ENCODE measurements at places on chromosomes 1 and 21.

DNA sequence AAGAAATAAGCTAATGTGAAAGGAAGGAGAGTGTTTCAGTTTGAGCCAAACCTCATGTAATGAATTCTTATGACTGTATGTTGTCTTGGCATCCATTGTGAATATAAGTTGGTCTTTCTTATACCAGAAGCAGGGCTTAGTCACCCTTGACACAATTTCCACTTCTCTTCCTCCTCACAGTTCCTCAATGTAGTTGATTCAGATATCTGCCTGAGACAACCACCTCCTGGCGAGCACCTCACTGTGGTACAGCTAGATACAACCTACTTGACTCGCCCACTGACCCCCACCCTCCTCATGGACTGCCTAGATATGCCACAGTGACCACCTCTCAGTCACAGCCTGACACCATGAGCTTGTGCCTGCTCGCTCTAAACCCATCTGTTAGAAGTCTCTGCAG lies 45.6 kb downstream of the KYAT3 start:
- peak; percentile 28 for DNase-seq

DNA sequence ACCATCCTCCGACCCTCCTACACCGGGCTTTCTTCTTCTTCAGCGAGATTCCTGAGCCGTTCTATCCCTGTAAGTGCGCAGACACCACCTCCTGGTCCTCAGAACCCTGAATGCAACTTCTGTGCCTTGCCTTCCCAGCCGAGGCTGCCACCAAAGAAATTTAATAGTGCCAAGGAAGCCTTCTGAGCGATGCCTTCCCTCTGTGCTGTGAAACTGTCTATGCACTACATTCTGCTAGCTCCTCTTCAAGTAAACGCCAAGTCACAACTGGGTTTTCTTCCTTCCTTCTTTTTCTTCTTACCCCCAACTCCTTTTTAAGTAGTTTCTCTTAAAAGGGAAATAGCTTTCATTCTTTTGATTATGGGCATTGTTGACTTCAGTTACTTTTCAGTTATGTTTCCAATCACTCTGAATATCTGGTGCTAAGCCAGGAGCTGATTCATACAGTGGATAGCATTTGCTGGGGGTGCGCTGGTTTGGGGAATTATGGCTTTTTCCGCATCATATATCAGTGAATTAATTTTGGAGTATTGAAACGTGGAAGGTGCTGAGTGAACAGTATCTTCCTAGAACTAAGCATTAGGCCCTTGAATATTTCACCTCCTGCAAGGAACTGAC lies 38.6 kb upstream of the GPR88 start:
- DNase-seq = no peak

- no peak for DNase-seq
Measured at GRCh38 chr1:244436336-244437085, 15.2 kb downstream of the ADSS2 start.

- DNase-seq = no peak
Measured at GRCh38 chr1:2859881-2860430, 58.5 kb upstream of the TTC34 start.

DNA sequence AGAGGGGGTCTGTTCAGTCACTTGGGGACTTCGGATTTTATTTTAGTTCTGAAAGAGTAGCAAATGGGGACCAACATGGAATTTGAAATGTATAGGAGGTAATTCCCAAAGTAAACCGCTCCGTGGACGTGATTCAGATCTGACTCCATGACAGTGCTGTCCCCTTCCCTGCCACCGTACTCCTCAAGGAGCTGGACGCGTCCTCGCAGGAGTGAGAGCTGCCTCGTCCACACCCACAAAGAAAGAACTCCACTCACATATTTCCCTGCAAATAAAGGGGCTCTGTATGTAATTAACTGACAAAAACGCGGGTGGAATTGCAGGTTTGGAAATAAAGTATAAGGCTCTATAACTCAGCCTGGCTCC lies 183.6 kb downstream of the ETS2 start:
- no peak for DNase-seq

GRCh38 chr1:172977296-172978017 lies 73.3 kb downstream of the TNFSF18 start:
- DNase-seq = no peak

- no peak for DNase-seq
Measured at GRCh38 chr1:187645651-187646050, 816.9 kb downstream of the PLA2G4A start.

GRCh38 chr1:231590453-231591198 lies 36.0 kb upstream of the DISC1 start:
- peak; percentile 82 for DNase-seq

GRCh38 chr21:29661672-29662442 lies 277.9 kb downstream of the GRIK1 start:
- no peak for DNase-seq

GRCh38 chr21:44368711-44369446 lies 15.5 kb downstream of the TRPM2 start:
- no peak for DNase-seq

- DNase-seq = no peak
Measured at GRCh38 chr1:12561121-12561520, 56.9 kb downstream of the DHRS3 start.

GRCh38 chr21:37208056-37208721 lies 58.9 kb downstream of the VPS26C start:
- no peak for DNase-seq

DNA sequence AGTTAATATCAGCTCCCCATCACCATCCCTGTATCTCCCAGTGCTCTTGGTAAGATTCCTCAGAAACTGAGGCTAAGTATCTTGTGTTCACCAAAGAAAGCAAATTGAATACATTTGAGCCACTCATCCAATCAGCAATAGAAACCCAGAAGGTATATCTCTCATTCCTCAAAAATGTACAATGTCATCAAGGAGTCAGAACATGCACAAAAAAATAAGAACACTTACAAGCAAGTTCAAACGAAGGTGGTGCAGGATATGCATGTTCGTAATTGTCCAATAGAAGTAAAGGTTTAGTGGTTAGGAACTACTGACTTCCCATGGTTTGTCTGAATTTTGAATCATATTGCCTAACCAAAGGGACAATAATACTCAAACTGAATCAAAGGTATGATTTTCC lies 24.3 kb downstream of the RXRG start:
- DNase-seq = no peak

GRCh38 chr1:51551848-51552296 lies 32.8 kb upstream of the EPS15 start:
- no peak for DNase-seq

DNA sequence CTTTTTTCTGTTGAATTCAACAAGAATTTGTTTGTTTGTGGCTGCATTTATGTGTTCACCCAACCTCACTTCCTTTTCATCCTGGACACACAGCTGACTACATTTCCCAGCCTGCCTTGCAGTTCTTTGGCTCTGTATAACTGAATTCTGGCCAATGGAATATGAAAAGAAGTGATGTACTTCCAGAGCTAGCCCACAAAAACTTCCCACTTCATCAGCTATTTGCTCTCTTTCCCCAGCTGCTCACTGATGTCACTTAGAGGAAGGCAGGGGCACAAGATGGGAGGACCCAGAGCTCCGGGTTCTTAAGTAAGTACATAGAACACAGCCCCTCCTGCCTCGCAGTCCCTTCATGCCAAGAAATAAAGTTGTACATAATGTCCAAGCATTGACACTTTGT lies 235.0 kb upstream of the FGGY start:
- peak; percentile 98 for DNase-seq

DNA sequence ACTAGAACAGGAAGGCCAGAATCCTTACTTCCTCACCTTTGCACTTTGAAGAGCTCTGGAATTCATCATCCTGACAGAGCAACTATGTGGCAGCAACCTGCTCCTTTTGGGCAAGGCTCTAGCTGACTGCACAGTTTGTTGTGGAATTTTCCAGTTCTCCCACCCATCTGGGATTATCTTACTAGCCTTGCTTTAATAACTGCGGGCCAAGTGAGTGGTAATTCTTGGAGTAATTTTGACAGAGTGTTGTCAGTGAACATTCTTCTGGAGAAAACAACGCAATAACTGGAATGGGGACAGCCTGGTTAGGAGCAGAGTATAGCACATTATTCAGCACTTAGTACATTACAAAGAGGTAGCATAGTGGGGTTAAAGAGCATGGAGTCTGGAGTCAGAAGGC lies 75.3 kb downstream of the NTMT2 start:
- DNase-seq = peak; percentile 85

DNA sequence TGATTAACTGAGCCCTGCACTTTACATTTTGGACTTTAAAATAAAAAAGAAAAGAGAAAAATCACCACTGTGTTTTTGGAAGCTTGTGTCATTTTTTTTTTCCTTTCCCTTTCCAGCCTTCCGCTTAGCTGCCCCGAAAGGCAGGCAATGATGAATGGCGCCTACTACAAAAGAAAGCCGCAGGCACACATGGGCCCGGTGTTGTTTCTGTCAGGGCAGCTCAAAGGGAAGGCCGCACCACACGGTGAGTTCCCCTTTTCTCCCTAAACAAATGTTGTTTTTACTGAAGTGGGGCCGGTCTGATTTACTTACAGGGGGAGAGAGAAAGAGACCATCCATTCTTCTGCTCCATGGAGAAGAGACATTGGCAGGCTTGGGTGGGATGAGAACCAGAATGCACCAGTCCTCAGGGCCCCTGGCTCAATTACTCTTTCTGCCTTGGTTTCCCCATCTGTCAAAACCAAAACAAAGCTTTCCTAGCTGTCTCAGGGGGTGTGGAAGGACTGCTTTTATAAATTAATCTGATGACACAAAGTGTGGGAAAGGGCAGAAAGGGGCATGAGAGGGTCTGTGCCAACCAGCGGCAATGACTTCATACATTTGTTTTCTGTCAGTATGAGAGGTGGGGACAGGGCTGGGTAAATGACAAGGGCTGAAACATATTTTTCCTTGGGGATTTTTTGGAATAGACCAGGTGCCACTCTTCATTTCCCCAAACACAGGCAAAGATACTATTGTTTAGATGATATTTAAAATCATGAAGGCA lies 91.4 kb upstream of the PLXNA2 start:
- DNase-seq = no peak

DNA sequence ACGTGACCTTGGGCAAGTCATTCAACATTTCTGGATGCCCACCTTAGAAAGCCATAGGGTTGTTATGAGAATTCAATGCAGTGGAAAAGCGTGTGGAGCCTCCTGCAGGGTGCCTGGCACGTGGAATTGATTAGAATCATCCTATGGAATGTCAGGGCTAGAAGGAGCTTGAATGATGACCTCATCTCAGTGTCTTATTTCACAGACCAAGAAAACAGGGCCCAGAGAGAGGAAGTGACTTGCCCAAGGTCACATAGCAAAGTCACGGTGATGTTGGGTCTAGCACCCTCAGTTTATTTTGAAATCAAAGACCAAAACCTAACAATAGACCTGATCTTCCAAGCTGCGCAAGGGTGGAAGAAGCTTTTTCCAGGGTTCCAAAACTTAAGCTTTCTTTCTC lies 6.0 kb downstream of the TRABD2B start:
- DNase-seq = no peak

GRCh38 chr1:185420588-185421081 lies 103.6 kb upstream of the IVNS1ABP start:
- no peak for DNase-seq

DNA sequence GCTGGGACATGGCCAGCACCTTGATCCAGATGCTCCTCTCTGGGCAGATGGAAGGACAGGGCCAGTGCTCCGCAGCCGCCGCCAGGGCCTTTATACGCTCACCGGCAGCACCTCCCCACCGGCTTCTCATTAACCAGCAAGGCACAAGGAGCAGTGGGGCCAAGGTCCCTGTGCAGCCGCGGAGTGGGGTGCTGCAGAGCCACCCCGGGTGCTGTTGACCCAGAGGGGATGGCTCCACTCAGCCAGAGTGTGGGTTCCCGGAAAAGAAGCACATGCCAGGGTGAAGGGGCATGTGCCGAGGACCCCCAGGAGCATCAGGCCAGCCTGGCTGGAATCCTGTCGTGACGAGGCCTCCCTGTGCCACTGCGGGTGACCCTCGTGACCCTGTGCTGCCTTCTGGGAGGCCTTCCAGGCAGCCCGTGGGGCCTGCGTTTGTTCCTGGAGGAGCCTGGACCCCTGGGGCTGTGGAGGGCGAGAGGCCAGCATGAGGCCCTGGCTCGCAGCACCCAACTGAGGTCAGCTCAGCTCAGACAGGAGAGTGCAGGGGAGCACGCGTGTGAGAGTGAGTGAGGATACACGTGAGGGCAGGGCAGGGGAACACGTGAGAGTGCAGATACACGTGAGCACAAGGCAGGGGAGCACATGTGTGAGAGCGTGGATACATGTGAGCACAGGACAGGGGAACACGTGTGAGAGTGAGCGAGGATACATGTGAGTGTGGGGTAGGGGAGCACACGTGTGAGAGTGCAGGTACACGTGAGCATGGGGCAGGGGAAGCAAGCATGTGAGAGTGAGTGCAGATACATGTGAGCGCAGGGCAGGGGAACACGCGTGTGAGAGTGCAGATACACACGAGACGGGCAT lies at the start of gene FTCD:
Gene FTCD, minus strand, starts transcription at position 66 of the 864 bp plus-strand sequence. Its CDS starts 56 bp downstream, at position 10.
- DNase-seq = no peak

- DNase-seq = no peak
Measured at GRCh38 chr1:110523011-110523410, 4.0 kb upstream of the KCNA10 start.

GRCh38 chr1:218273762-218274479 lies 11.2 kb upstream of the RRP15 start:
- DNase-seq = no peak

GRCh38 chr1:232797856-232798510 lies 7.2 kb upstream of the MAP10 start:
- peak; percentile 9 for DNase-seq

GRCh38 chr1:172468296-172468695 lies 24.4 kb upstream of the PIGC start:
- no peak for DNase-seq

DNA sequence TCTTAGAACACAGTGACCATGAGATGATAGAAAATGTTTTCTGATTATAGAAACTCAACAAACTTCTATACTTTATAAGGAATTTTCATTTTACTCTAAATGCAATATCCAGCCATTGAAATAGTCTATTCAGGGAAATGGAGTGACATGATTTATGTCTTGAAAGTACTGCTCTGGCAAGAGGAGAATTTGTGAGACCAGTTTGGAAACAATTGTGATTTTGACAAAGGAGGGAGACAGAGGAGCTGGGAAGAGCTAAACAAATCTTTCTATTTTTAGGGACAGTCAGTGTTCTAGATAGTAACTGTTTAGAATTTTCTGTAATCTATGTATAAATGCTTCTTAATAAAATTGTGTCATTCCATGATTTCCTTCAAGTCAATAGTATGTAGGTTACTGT lies 252.3 kb downstream of the FMN2 start:
- no peak for DNase-seq

GRCh38 chr21:38284216-38284615 lies 27.4 kb downstream of the KCNJ15 start:
- DNase-seq = no peak

- DNase-seq = peak; percentile 72
Measured at GRCh38 chr1:221667504-221667903, 74.4 kb downstream of the DUSP10 start.

- DNase-seq = no peak
Measured at GRCh38 chr1:175520186-175520585, 223.2 kb downstream of the TNR start.

DNA sequence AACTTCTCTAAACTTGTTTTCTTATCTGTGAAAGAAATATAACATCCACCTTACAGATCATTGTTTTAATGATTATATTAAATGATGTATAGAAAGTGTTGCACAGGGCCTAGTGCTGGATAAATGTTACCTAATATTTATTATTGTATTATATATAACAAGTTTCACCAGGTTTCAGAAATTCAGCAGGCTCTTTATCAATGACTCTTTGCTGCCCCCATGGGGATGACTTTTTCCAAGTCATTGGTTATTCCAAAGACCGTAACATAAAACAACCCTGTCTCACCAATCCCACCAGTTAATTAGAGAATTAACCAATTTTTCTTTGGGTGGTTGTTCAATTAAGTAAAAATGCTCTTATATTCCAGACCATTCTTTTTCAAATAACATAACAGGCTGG lies 7.3 kb upstream of the DEDD start:
- DNase-seq = peak; percentile 67

All from cardiac muscle cell (in vitro differentiated cells and primary cell).